ENCODE measurements at places on chromosomes 16 and 17.
A peak's percentile ranks its signal among the peaks of the same experiment; 100 is the strongest.

- no peak for DNase-seq
These were observed 3.1 kb downstream of the NME2 start for GRCh38 chr17:51169340-51169739.

DNA sequence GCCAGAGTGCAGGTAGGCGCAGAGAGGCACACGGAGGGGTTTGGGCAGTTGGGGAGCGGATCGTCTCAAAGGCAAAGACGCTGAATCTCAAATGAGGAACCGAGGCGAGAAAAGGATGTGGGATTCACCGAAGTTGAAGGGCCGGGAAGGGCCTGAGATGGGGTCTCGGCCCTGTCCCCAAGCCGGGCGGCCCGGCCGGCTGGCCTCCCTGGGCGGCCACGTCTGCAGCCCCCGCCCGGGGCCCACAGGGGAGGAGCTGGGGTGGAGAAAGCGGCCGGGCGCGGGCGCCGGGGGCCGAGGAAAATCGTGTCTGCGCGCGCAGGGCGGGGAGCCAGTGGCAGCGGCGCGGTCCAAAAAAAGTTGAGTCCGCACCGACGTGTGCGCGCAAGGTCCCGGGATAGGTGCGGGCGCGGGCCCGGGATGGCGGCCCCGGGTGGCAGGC, 458 bp downstream of the SLC12A4 start:
- DNase-seq, result no peak

GRCh38 chr16:17252701-17253100, 218.1 kb downstream of the XYLT1 start:
- no peak for DNase-seq

DNA sequence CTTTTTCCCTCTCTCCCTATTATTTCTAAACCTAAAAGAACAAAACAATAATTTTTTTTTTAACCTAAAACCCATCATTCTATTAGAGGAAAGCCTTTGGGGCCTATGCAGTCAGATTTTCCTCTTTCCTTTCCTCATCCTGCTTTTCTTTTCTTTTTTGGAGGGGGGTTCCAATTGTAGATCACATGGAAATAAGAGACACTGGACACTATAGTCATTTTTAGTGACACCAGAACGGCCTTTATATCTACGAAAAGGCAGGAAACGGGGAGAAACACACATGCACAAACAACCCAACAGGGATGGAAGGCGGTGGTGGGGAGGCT, 5.1 kb upstream of the ZFHX3 start:
- DNase-seq, result no peak

DNA sequence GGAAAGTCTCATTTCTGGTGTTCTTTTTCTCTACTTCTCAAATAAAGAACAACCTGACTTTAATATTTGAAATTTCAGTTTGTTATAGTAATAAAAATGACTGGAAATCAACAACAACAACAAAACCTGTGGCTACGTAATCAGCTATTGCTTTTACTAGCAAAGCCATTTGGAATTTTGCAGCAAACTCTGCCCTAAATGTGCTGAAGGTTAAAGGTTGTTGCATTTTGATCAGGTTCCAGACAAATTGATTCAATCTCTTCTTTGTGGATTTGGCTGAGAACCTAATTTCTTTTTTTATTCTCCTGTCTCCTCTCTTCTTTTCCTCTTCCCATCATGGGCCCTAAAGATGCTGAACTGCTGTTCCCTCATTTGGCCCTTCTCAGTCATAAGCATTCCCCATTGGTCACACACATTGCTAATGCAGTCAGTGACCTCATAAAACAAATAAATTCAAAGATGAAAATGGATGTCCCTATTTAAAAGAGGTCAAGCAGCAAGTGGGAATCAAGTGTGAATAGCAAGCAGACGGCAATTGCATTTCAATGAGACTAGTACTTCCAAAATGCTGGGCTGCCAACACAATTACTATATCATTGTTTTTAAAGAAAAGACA, 795.1 kb upstream of the CDH8 start:
- DNase-seq, result peak; percentile 8

GRCh38 chr17:9676820-9677310, 31.5 kb downstream of the USP43 start:
- DNase-seq, result no peak

DNA sequence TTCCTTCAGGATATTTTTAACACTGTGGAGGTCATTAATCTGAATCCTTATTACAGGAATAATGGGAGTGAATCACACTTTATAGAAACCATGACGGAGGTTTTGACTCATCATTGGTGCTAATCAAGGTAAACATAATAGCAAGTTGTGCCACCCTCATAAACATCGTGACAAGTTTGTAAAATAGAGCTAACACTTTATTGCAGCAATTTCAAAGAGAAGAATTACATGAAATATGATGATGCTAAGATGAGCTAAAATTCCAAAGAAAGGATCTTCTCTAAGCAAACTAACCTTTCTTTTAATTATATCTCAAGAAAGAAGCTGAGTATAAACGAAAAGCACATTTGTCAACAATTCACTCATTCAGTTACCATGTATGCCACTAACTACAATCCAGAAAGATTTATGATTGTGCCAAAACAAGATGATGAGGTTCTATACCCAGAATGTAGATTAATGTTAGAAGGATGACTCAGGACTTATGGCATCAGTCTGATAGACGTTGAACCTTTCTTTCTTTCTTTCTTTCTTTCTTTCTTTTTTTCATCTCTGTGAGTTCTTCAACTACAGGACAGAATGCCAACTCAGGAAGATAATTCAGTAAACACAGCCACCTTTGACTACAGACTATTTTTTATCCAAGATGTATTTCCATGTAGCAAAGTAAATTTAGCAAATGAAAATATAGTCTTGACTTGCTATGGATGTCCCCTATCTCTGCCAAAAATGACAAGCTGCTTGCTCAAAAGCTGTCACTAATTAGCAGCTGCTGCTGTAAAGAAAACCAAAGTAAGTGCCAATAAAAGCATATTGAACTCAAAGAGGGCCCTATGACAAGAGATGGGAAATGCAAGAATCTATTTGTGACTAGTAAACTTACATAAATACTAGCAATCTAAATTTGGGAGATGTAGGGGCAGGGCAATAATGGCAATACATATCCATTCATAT, 23.3 kb downstream of the STAT5B start:
- peak; percentile 88 for DNase-seq

DNA sequence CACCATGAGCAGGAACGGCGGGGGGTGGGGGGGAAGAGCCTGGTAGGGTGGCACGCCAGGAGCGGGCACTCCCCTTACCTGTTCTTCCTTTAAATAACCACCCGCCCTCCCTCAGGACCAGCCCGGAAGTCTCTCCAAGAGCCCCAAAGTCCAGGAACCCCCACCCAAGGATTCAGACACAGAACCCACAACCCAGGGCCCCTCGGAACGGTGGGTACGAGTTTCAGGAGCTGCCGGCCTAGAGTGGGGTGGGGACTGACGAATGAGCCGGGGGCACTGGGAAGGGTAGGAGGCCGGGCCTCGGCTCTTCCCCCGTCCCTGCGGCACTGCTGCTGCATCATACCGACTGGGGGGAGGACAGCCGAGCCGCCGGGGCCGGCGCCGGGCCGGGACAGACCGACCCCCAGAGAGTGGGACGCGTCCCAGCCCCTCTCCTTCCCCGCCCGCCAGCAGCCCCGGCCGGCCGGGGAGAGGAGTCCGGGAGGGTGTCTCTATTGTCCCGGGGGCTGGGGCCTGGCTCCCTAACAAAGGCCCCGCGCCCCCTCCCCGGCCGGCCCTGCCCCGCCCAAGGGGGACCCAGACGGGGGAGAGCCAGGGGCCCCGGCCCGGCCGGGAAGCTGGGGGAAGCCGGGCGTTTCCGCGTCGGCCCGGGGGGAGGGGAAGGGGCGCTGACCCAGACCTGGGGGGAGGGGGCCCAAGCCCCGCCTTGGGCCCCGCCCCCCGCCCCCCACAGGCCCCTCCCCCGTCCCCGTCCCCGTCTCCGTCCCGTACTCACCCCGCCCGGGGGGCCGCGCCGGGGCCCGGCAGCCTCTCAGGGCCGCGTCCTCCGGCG, 747 bp downstream of the ATXN7L3 start:
- no peak for DNase-seq

GRCh38 chr16:89925596-89926079, 2.5 kb downstream of the TUBB3 start:
- DNase-seq, result peak; percentile 52

- DNase-seq, result no peak
These were observed 55.7 kb upstream of the CACNG5 start for GRCh38 chr17:66779237-66779606.

GRCh38 chr16:47705266-47705665, 244.1 kb downstream of the PHKB start:
- DNase-seq, result no peak

- no peak for DNase-seq
These were observed 720 bp upstream of the BCKDK start for GRCh38 chr16:31107465-31107867.

DNA sequence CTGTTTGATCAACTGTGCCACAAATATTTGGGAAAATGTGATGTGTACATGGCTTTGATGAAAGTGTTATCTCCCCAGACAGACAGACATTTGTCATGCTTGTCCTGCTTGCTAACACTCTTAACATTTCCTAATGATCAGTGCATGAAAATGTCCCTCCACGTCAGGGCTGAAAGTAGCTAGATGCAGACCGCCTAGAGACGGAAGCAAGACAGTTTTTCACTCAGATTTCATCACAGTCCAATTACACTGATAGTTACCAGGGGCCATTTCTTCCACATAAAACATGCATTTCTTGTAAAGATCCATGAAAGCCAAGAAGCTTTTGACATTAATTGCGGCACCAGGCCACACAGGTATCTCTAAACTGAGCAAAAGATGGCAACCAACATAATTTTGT, 347.7 kb downstream of the RBFOX1 start:
- no peak for DNase-seq

- DNase-seq, result peak; percentile 39
These were observed 4.5 kb upstream of the RAB40C start for GRCh38 chr16:585351-585750.

- DNase-seq, result no peak
These were observed 104.8 kb downstream of the MGAT5B start for GRCh38 chr17:76973040-76973439.

- peak; percentile 73 for DNase-seq
These were observed 1.4 kb upstream of the VAMP2 start for GRCh38 chr17:8163978-8164814.

DNA sequence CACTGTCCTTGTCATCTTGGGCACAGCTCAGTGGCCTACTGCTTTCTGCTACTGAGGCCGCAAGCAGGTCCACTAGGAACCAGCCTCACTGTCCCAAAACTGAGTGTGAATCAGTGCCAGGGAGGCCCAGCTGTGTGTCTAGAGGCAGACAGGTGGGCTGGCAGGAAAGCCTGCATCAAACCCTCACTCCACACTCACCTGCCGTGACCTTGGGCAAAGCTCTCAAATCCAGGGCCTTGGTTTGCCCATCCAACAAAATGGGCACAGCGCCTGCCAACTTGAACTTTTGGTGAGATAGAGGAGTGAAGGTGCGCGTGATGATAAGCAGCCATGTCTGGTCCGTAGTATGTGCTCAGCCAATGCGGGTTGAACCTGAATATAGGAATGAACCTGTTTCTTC, 14.8 kb downstream of the ATP2C2 start:
- no peak for DNase-seq

DNA sequence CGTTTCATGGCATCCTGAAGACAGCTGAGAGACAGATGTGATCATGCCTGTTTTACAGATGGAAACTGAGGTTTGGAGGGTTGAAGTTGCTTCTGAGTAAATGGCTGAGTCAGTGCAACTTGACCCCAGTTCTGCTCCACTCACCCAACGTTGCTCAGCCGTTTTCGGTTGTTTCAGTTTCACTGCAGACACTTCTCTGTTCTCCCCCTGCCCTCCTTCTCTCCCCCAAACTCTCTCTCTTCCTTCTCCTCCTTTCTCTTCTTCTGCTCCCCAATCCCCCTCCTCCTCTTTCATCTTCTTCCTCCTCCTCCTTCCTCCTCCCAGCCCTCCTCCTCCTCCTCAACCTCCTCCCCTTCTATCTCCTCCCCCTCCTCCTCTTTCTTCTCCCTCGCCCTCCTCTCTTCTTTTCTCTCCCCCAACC, 9.4 kb upstream of the CEP20 start:
- no peak for DNase-seq

DNA sequence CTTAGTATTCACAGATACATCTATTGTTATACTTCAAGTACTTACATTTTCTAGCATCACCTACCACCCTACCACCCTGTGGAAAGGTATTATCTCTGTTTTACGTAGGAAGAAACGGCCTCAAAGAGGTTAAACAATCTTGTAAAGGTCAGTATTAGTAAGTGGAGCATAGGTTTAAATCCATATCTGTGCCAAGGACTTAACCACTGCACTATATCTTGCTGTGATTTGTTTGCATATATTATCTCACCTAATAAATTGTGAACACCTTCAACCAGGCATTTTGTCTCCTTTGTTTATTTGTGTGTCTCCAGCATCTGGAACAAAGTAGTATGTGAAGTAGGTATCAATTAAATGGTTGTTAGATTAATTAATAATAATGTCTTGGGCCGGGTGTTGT, 27.3 kb downstream of the IGF2BP1 start:
- DNase-seq, result no peak

DNA sequence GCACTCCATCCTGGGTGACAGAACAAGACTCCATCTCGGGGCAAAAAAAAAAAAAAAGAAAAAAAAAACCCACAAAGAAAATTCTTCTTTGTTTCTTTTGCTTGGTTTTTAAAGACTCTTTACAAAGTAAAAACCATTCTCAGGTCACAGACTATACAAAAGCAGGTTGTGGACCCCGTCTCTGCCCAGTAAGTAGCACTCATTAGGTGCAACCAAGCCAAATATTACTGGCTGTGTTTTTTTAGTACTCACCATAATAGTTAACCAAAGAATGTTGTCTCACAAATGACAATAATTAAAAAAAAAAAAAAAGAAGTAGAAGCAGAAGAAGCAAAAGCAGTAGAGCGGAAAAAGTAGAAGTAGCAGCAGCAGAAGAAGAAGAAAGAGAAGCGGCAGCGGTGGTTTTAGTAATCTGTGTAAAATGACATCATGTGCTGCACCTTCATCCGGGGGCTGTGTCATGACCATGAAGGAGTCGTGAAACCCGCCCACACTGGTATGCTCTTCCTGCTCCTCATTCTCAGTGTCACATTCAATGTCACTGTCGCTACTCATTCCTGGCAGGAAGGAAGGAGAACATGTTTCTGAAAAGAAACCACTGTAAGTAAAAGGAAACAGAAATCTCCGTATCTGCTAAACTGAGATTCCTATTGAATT, 105.4 kb downstream of the TRIM37 start:
- no peak for DNase-seq

DNA sequence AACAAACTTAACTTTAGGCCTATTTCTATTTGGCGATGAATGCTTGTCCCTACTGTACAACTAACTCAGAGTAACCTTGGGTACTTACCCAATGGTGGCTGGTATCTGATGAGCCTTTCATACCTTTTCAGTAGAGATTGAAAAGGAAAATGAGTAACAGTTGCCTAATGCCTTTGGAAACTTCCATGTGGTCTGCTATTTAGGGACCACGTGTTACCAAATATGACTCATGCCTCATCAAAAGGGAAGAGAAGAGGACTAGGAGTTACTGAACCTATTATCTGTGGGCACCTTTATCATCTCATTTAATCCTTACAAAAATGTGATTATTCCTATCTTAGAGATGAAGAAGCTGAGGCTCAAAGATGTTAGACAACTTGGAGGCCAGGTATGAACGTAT, 8.1 kb downstream of the MYOCD start:
- no peak for DNase-seq

GRCh38 chr17:49334744-49335512, 27.1 kb downstream of the ZNF652 start:
- DNase-seq, result no peak
